ENCODE measurements at places on chromosomes 4 and X.

GRCh38 chr4:138959097-138959815, 56.3 kb upstream of the NOCT start:
- no peak for DNase-seq

DNA sequence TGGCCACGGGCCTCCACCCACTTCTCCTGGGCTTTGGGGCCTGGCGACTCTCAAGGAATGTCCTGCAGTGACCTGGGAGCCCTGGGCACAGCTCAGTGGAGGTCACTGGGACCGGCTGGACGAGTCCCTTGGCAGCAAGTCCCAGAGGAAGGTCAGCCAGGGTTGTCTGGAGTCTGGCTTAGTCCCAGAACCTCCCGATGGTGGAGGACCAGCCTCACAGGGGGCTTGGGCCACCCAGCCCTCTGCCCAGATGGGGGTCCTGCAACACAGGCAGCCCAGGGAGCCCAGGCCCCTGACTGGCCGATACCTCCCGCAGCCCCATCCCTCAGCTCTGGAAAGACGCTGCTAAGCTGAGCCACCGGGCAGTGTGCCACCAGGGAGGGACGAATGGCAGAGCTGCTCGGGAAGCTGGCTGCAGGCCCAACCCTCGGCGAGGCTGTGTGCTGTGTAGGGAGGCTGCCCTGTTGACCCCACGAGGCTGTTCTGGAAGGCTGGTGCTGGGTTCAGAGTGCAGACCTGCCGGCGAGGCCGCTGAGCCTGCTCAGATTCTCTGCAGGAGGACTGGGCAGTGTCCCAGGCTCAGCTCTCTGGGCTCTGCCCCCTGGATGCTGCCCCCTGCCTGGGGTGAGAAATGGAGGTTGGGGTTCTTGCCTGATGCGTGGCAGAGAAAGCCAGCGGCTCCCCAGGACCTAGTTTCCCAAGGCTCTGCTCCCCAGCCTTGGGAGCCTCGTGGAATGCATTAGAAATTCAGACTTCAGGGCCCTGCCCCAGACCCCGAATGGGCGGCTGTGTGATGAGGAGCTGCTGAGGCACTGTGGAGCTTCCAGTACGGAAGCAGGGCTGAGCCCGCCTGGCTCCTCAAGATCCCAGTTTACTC, 61.7 kb downstream of the ADRA2C start:
- DNase-seq = no peak

- no peak for DNase-seq
Observed at GRCh38 chrX:69319376-69319775, 154.1 kb upstream of the PJA1 start.

- peak; percentile 37 for DNase-seq
Observed at GRCh38 chrX:10233173-10233572, 76.4 kb downstream of the CLCN4 start.

- DNase-seq = no peak
Observed at GRCh38 chr4:127293496-127293895, 339.3 kb upstream of the INTU start.

DNA sequence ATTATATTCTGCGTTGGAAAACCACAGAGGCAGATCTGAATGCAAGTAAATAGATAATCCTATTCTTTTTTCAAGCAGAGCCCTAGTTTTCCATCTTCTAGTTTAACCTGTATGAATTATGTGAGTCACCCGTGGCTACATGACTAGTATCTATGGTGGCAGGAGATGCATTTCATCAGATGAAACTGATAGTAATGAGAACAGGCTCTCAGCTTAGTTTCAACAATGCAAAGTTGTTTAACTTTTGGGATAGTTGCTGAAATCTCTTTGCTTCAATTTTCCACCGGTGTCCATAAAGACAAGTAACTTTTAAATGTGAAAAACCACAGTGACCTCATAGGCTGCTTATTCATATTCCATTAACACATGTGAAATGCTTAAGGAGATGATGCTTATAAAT, 1317.4 kb upstream of the TENM3 start:
- peak; percentile 62 for DNase-seq

Measured in RCC 7860 (cell line).